ENCODE measurements at places on chromosomes 16 and 17.
A peak's percentile ranks its signal among the peaks of the same experiment; 100 is the strongest.

DNA sequence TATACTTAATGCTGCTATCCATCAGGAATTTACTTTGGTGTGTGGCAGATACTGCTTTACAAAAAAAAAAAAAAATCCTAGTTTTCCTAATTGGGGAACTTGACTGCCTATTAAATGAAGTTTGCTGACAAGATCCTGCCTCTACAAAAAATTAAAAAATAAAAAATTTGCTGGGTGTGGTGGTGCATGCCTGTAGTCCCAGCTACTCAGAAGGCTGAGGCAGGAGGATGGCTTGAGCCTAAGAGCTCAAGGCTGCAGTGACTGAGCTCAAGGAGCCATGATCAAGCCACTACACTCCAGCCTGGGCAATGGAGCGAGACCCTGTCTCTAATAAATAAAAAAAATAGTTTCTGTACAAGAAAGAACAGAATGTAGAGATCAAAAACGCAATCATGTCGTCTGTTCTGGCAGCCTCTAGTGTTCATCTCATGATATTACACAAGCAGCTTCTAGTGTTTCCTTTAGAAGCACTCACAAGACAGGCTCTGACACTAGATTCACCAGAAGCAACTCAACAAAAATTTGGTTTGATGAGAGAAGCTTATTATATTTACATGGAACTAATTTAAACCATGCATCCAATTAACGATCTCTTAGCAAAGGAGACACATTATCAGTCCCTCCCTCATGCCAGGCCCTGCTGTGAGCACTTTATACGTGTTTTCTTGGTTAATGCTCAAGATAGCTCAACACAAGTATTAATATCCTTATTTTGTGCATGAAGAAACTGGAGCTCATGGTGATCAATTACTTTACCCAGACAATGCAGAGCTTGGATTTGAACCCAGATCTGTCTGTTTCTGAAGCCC lies 6.8 kb upstream of the KRTAP17-1 start:
- H3K27me3 ChIP-seq, result peaks cover 6% of the 10 kb centered on the region
- peaks cover 9% of the 10 kb centered on the region for H3K4me1 ChIP-seq
- no peak overlapping the region for H3K27ac ChIP-seq
- H3K4me3 ChIP-seq, result no peak overlapping the region
- peaks cover 5% of the 10 kb centered on the region for H3K36me3 ChIP-seq
- no peak for DNase-seq

DNA sequence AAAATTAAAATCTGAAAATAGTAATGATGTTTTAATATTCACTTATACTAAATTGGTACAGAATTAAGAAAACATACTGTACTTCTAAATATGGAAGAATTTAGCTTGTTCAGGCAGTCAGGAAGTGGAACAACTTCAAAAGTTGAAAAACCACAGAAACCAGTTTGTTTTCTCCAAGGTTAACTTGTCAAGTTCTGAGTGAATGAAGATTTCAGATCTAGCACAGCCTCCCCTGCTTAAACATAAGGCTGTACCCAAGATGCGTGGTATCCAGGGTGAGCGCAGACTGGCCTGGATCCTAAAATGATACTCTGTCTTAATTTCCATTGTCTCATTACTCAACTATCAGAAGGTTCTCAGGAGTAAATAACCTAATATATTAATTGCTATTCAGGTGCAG lies 730.7 kb upstream of the KIF2B start:
- no peak overlapping the region for H3K27ac ChIP-seq
- DNase-seq, result no peak
- H3K4me3 ChIP-seq, result no peak overlapping the region

DNA sequence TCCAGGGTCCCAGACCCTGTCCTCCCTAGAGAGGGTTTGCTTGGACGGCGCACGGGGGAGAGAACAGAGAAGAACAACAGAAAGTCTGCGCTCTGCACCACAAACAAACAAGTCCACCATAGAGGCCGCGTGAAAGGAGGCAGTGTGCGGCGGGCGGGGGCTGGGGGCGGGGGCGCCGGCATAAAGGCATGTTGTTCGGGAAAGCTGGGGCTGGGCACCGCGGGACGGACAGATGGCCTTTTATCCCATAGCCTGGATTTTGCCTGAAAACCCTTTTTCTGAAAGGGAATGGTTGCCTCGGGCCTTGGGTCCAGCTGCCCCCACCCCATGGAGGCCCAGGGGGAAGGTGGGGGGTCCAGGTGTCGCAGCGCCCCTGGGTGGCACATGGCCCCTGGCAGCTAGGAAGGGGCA lies 26.0 kb downstream of the FA2H start:
- H3K36me3 ChIP-seq, result no peaks in the 10 kb centered on the region
- no peak overlapping the region for H3K27ac ChIP-seq
- no peak for DNase-seq
- H3K4me1 ChIP-seq, result peaks cover 31% of the 10 kb centered on the region

- no peak for DNase-seq
- H3K36me3 ChIP-seq, result no peaks in the 10 kb centered on the region
- H3K27ac ChIP-seq, result no peak overlapping the region
- peaks cover 17% of the 10 kb centered on the region for H3K4me1 ChIP-seq
- H3K27me3 ChIP-seq, result peaks cover 17% of the 10 kb centered on the region
These were observed 19.9 kb downstream of the ARL4D start for GRCh38 chr17:43418441-43419374.

GRCh38 chr17:76812263-76812662 lies 55.9 kb upstream of the MGAT5B start:
- no peak for DNase-seq
- H3K27ac ChIP-seq, result no peak overlapping the region
- peaks cover 18% of the 10 kb centered on the region for H3K4me1 ChIP-seq
- H3K36me3 ChIP-seq, result no peaks in the 10 kb centered on the region
- H3K4me3 ChIP-seq, result no peak overlapping the region

DNA sequence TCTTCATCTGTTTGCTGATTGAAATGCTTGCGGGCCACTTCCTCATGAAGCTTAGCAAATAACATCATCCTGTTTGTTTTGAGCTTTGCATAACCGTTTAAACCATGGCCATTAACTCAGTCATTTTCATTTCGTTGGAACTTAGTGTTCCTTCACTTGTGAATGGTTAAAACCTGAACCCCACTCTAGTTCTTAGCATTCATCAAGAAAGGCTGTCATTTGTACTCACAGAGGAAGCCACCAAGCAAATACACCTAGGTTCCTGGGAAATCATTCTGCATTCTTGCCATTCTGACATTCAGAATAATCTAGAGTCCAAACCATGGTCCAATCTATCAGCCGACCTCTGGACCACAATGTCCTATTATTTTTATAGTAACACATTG lies 8.4 kb upstream of the TAT start:
- no peaks in the 10 kb centered on the region for H3K36me3 ChIP-seq
- no peak overlapping the region for H3K27ac ChIP-seq
- H3K4me3 ChIP-seq, result no peak overlapping the region
- no peaks in the 10 kb centered on the region for H3K4me1 ChIP-seq

- peaks cover 7% of the 10 kb centered on the region for H3K36me3 ChIP-seq
- H3K4me3 ChIP-seq, result no peak overlapping the region
- no peak overlapping the region for H3K27ac ChIP-seq
- H3K27me3 ChIP-seq, result peaks cover 7% of the 10 kb centered on the region
- DNase-seq, result no peak
These were observed 148.2 kb upstream of the GOT2 start for GRCh38 chr16:58882292-58882691.

GRCh38 chr16:66079671-66080334 lies 286.7 kb upstream of the CDH5 start:
- H3K36me3 ChIP-seq, result no peaks in the 10 kb centered on the region
- H3K4me3 ChIP-seq, result no peak overlapping the region
- peaks cover 11% of the 10 kb centered on the region for H3K4me1 ChIP-seq
- peaks cover 8% of the 10 kb centered on the region for H3K27me3 ChIP-seq
- no peak overlapping the region for H3K27ac ChIP-seq
- no peak for DNase-seq

DNA sequence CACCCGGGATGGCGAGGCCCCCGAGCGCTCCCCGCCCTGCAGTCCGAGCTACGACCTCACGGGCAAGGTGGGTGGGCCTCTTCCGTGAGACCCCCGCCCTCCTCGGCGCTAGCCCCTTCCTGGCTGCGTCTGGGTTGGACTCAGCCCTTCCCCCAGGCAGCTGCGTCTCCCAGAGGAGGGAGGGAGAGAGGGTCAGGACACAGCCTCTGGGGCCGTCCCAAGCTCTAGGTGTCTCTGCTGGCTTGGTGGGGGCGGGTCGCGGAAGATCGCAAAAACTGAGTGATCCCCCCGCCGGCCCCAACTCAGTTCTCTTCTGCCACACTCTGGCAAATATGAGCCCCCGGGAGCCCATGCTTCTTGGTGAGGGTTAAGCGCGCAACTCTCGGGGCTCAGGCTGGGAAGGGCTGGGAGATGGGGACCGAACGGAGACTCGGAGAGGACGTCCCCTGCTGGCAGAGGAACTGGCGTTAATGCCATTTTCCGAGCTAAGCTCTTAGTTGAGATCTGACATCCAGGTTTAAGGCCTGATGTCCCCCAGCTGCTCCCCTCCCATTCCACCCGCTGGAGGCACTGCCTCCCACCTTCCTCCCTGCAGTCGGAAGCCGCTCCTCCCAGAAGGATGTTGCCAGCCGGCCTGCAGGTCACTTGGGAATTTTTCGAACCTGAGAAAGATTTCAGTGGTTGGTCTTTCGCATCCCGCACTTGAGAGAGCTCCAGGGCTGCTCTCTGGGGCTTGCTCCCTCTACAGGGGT lies 419 bp downstream of the RAB37 start:
- H3K27ac ChIP-seq, result no peak overlapping the region
- H3K36me3 ChIP-seq, result no peaks in the 10 kb centered on the region
- peak overlapping the region; percentile 65 for H3K4me3 ChIP-seq
- peaks cover 31% of the 10 kb centered on the region for H3K27me3 ChIP-seq
- H3K4me1 ChIP-seq, result peaks cover 42% of the 10 kb centered on the region

GRCh38 chr16:79089735-79090284 lies 510.7 kb downstream of the MAF start:
- no peaks in the 10 kb centered on the region for H3K36me3 ChIP-seq
- peaks cover 32% of the 10 kb centered on the region for H3K4me1 ChIP-seq
- no peak overlapping the region for H3K27ac ChIP-seq
- DNase-seq, result no peak
- peaks cover 3% of the 10 kb centered on the region for H3K27me3 ChIP-seq

- peaks cover 23% of the 10 kb centered on the region for H3K36me3 ChIP-seq
- H3K27ac ChIP-seq, result no peak overlapping the region
- H3K4me1 ChIP-seq, result peaks cover 5% of the 10 kb centered on the region
- no peak overlapping the region for H3K4me3 ChIP-seq
- H3K27me3 ChIP-seq, result no peaks in the 10 kb centered on the region
- no peak for DNase-seq
These were observed 12.0 kb downstream of the PRR11 start for GRCh38 chr17:59167571-59168001.

- H3K4me3 ChIP-seq, result peak within 1 kb of the TSS; percentile 90
- no peaks in the 10 kb centered on the region for H3K27me3 ChIP-seq
- peaks cover 40% of the 10 kb centered on the region for H3K4me1 ChIP-seq
- DNase-seq, result peak; percentile 85
These were observed at the start of gene COASY for GRCh38 chr17:42561897-42562387. Gene COASY (plus strand): TSS chr17:42562148. CDS start chr17:42562623, 475 bp downstream.

- DNase-seq, result no peak
- H3K36me3 ChIP-seq, result peaks cover 8% of the 10 kb centered on the region
- H3K4me3 ChIP-seq, result no peak overlapping the region
- H3K4me1 ChIP-seq, result peaks cover 21% of the 10 kb centered on the region
- H3K27me3 ChIP-seq, result peaks cover 6% of the 10 kb centered on the region
- no peak overlapping the region for H3K27ac ChIP-seq
These were observed 80.0 kb downstream of the CPPED1 start for GRCh38 chr16:12723681-12724080.

DNA sequence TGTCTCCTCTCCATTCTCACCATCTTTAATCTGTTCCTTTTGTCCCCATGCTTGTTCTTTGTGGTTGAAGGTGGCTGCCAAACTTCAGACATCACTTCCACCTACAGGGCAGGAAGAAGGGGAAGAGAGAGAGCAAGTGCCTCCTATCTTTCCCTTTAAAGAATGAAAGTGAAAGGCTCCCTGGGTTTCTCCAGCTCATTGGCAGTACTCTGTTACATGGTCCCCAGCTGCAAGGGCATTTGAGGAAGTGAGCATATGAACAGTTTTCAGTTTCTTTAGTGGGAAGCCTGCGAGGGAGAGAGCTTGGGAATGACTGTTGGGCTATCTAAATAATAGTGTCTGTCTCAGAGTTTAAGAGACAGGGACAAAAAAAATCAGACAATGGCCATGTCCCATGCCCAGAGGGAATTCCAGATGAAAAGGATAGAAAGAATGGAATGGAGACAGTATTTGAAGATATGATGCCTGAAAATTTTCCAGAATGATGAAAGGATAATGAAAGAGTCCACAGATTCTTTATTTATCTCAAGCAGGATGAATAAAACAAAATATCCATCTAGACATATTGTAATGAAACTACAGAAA lies 159.9 kb downstream of the LGALS9B start:
- H3K27me3 ChIP-seq, result no peaks in the 10 kb centered on the region
- H3K36me3 ChIP-seq, result peaks cover 63% of the 10 kb centered on the region
- no peak overlapping the region for H3K4me3 ChIP-seq
- no peak for DNase-seq

DNA sequence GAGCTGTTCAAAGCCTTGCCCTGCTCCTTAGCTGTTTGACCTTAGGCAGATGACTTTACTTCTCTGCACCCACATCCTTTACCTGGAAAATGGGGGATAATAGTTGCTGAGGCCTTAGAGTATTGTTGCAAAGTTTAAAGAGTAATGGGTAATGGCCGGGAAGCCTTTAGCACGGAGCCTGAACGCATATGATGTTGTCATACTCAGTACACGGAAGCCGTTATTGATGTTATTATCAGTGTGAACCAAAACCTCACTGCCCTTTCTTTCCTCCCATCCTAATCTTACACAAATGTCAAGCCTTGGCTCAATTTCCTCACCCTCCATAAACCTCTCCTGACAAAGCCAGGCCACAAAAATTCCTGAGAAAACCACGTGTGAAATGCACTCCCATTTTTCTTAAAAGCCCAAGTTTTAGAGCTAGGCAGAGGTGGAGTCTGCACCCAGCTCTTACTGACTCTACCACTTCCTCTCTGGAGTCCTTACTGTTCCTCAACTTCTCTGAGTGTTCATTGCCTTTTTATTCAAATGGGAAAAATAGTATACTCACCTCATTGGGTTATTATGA lies 67.3 kb upstream of the CACNG3 start:
- DNase-seq, result no peak
- peaks cover 18% of the 10 kb centered on the region for H3K27me3 ChIP-seq
- peaks cover 6% of the 10 kb centered on the region for H3K4me1 ChIP-seq

GRCh38 chr17:30780343-30780742 lies 44.1 kb downstream of the CRLF3 start:
- DNase-seq, result no peak
- peak overlapping the region; percentile 53 for H3K27ac ChIP-seq
- no peaks in the 10 kb centered on the region for H3K4me1 ChIP-seq

- no peaks in the 10 kb centered on the region for H3K4me1 ChIP-seq
- H3K36me3 ChIP-seq, result no peaks in the 10 kb centered on the region
- H3K4me3 ChIP-seq, result no peak overlapping the region
- H3K27me3 ChIP-seq, result peaks cover 48% of the 10 kb centered on the region
- H3K27ac ChIP-seq, result no peak overlapping the region
These were observed 39.0 kb downstream of the PRKCB start for GRCh38 chr16:23874613-23875294.

- no peaks in the 10 kb centered on the region for H3K4me1 ChIP-seq
- no peak for DNase-seq
- H3K36me3 ChIP-seq, result no peaks in the 10 kb centered on the region
- H3K4me3 ChIP-seq, result no peak overlapping the region
- peaks cover 7% of the 10 kb centered on the region for H3K27me3 ChIP-seq
These were observed 32.9 kb downstream of the PCTP start for GRCh38 chr17:55783684-55784245.
